GM13977 (cell line): ENCODE measurements at places on chromosomes 13 and 19.

DNA sequence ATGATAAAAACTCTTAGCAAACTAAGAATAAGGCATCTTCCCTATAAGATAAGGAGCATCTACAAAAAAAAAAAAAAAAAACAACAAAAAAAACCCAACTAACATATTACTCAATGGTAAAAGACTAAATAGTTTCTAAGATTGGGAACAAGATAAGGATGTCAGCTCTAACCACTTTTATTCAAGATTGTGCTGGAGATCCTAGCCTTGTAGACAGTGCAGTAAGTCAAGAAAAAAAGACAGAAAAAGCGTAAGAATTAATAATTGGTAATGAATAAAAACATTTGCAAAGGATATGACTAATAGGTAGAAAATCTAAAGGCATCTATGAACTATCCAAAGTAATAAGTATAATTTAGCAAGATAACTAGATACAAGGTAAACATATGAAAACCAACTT is 33.0 kb downstream of the ZIC2 start:
- DNase-seq = no peak

DNA sequence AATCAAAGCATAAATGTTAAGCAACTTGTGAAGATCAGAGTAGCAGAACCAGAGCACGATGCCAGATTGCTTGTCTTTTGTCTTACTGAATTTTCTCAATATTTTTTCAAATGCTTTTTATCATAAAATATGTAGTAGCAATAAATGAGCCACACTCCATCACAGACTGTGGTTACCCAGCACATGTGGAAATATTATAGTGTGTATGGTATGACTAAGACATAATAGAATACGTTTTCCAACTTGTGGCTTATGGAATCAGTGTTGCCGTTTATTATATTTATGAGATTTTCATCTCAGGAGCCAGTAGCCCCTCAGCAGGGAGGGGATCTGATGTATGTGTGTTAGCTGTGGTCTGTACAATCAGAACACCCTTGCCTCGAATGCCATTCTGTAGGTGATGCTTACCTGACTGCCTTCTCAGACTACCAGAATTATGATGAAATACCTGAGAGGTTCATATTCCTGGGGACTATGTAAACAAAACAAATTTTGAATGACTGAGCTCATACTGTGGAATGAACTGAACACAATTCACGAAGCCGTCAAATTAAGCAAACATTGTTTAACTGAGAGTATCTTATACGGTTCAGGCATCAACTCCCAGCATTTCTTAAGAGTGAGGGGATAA is 1.9 kb downstream of the SCEL start:
- DNase-seq = no peak

DNA sequence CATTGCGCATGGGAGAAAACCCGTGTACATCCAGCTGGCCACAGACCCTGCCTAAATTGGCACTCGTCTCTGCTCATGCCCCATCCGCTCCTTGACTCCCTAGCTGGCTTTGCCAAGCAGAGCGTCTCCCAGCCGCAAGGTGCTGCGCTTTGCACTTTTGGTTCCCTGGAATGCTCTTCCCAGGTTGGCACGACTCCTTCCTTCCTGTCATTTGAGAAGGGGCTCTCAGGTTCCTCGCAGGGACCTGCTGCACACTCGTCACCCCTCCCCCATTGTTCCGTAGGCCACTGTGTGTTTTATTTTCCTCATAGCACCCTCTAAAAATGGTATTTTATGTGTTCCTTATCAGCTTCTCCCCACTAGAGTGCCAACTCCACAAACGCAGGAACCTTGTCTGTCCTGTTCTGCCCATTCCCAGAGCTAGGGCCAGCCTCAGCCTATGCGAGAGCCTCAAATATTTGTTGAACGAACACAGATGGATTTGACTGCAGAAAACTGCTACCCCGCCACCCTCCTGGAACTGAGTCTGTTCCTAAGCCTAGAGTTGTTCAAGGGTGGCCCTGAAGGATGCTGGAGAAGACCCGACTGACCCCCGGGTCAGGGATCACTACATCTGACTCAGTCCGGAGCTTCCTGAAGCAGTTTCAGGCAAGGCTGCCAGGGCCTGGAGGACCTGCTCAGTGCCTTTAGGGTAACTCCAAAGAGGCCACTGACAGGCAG is 8.4 kb upstream of the CEBPA start:
- DNase-seq = no peak

DNA sequence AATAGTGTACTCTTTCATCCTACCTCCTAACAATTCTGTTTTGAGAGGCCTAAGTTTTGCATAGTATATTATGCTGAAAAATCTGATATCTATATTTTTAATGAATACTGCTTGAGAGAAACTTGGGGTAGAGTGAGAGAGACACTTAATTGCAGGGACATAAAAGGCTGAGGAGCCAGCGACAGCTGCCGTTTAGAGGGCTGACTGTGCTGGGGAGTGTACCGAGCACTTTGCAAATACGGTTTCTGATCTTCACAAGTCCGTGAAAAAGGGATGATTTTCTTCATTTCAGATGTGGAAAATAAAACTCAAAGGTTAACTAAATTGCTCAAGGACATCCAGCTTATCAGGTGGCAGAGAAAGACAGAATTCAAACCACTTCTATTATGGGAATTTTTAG is 97.4 kb downstream of the CAB39L start:
- DNase-seq = no peak

- DNase-seq = no peak
Measured at GRCh38 chr19:12774588-12775555, at the start of gene HOOK2. Gene HOOK2, minus strand, starts transcription at chr19:12775552. Its CDS starts 103 bp downstream, at chr19:12775449.

DNA sequence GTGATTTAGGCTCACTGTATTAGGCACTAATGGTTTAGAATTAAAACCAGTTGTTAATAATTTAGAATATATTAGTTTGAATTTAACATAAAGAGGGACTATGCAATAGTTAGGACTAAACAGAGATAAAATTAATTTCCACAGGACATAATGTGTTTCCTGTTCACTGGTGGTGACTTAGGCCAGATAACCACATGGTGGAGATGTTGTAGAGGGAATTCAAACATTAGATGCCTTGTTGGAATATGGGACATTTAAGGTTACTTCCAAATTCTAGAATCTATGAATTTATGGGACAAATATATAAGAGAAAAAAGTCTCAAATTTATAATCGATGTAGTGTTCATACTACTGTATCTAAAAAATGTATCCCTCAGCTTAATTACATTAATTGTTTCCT is 615.5 kb upstream of the KLHL1 start:
- DNase-seq = no peak

DNA sequence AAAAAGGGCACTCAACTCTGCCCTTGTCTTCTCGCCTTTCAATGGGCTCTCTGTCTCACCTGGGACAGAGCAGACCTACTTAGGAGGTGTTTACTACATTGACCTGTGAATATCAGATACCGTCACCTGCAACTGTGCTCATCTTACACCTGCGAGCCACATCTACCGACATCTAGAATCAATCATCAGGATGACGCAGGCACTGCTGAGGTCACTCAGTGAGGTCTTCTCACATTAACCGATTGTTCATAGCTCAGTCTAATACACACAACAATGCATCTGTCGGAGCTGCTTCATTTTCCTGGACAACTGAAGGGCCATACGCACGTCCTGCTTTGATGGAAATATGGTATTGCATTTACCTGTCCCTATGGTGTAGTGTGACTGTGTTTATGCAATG is 211.9 kb downstream of the FGF9 start:
- no peak for DNase-seq

DNA sequence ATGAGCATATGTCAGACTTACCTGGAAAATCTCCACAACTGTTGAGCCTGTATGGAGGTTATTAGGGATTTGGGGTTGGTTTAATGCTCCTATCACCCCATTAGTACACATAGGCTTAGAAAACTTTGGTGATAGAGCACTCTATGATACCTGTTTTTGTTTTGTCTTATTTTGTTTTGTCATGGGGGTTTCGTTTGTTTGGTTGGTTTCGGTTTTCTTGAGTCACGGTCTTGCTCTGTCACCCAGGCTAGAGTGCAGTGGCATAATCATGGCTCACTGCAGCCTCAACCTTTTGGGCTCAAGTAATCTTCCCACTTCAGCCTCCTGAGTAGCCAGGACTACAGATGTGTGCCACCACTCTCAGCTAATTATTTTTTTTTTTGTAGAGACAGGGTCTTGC is 70.0 kb downstream of the MZT1 start:
- no peak for DNase-seq

DNA sequence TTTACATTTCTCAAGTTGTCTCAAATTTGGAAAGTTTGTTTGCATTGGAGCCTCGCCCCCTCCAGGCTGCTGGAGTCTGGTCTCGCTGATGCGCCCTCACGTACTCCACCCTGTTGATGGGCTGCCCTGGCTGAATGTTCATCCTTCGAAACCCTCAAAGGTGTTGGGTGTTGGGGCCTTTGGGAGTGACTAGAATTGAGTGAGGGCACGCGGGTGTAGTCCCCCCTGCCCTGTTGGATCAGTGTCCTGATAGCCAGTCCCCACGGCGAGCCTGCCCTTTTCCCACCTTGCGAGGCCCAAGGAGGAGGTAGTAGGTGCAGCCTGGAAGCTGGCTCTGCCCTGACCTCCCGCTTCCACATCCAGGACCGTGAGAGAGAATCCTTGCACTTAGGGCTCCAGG is 14.8 kb downstream of the TFDP1 start:
- DNase-seq = no peak

DNA sequence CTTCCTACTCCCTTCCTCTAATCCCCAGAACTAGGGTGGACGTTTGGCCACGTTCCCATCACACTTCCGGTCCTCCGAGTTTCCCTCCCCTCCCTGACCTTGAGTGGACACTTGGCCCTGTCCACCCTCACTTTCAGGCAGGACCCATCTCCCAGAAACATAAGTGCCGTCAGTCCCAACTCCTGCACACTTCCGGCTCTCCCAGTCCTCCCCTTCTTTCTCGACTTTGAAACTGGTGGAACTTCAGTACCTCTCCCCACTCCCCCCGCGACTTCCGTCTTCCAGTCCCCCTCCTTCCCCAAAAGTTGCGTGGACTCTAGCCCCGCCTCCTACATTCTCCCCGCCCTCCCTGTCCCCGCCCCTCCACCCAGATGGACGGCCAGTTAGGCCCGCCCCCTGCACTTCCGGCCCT is 278 bp upstream of the ZNF274 start:
- DNase-seq = peak; percentile 95

DNA sequence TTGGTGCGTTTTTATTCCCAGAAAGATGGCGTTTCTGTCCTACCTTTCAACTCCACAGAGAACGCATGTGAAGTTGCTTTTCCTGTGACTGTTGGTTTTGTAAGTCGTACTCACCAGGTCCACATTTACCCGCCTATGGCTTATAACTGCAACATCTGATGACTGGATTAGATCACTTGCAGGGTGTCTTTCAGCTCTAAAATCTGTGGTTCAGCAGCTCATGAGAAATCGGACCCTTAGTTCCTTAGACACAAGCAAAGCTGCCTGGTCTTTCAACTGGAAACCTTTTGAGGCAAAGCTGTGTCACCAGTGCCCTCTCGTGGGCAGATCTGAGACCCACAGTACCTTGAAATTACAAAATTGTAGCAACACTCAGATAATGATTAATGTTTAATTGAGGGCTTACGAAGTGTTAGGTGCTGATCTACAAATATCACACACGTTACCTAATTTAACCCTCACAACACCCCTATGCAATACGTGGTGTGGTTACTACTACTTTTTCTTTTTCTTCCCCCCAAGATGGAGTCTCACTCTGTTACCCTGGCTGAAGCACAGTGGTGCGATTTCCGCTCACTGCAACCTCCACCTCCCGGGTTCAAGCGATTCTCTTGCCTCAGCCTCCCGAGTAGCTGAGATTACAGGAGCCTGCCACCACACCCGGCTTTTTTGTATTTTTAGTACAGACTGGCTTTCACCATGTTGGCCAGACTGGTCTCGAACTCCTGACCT is 65.4 kb downstream of the RUBCNL start:
- peak; percentile 70 for DNase-seq
